ENCODE measurements at places on chromosomes 12 and 14.

GRCh38 chr14:50542941-50543418 is 10.6 kb upstream of the MAP4K5 start:
- DNase-seq = peak; percentile 61

DNA sequence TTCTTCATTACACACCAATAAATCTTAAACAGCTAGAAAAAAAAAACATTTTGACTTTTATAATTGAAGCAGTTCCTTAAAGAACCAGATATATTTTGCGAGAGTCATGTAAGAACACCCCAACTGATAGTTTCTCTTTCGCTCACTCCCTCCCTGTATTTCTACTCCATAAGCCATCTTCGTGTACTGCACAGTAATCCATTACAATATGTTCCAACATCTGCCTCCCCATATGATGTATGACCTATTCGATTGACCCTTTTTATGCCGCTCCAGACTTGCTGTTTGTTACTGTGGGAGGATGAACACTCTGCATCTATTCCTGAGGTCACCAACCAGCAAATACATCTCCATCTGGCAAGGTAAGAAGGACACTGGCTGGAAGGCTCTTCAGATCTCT is 331.7 kb downstream of the SOX5 start:
- no peak for DNase-seq

GRCh38 chr14:63045612-63046320 is 508 bp upstream of the KCNH5 start:
- peak; percentile 29 for DNase-seq

GRCh38 chr12:54038871-54039414 is 6.1 kb downstream of the HOXC5 start:
- DNase-seq = no peak

DNA sequence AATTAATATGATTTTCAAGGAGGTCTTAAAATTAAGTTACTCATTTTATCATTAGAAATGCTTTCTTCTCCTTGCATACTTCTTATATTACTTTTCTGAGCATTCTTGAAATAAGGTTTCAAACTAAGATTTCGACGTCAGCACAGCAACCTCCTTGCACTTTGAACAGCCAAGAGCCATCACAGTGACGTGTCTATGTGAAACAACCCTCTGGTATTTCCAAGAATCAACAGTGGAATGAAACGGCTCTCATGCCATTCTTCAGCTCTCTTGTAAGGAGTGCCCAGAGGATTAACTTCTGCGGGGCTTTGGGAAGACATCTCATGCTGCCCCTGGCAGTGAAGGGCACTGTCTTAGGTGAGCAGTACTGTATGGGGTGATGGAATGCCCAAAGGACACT is 109.2 kb downstream of the EFCAB11 start:
- DNase-seq = peak; percentile 92

DNA sequence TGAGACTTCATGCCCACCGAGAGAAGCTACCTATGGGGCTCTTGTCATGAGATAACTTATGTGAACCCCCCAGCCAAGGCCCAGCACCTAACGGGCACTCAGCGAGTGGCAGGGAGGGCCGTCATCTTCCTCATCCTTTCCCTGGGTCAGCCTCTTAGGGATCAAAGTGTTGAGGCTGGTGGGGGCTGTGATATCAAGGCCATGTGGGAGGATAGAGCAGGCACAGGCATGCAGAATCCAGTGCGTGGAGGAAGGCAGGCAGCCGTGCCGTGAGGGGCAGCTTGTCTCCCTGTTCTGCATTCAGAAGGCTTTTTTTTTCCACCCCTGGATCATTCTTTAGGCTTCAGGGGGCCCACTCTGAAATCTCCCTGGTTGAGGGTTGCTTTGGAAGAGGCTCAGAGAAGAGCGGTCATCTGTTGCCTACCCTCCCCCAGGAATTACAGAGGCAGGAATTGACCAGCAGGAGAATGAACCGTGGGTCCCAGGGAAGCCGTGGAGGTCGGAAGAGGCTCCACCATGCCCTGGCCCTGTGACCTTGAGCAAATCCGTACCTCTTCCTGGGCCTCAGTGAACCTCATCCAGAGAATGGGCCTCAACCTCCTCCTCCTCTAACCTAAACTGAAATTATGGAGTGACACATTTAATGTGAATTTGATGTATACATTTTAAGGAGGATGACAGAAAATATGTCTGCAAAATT is 62.8 kb downstream of the BEGAIN start:
- no peak for DNase-seq

DNA sequence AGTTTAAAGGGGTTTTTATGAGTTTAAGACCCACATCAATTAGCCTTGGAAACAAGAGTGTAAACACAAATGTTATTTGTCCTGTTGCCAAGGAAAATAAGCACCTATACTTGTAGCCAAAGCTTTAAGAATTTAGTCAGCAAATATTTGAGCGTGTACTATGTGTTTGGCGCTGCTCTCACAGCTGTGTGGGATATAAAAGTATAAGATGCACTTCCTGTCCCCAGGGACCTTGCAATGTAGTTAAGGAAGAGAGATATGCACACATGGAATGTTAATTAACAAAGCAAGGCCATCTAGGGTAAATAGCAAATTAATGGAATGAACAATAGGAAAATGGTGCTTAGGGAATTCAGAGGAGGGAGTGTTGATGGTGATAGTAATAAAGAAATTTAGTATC is 134.9 kb upstream of the SRRM4 start:
- DNase-seq = no peak

DNA sequence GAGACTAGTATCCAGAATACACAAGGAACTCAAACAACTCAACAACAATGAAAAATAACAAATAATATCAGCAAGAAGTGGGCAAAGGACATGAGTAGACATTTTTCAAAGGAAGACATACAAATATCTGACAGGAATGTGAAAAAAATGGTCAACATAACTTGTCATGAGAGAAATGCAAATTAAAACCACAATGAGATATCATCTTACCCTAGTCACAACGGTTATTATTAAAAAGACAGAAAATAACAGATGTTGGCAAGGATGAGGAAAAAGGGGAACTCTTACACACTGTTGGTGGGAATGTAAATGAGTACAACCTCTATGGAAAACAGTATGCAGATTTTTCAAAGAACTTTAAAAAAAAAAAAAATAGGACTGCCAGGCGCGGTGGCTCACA is 20.4 kb downstream of the VWF start:
- DNase-seq = peak; percentile 55

GRCh38 chr14:35368139-35368460 is 36.4 kb downstream of the NFKBIA start:
- no peak for DNase-seq

DNA sequence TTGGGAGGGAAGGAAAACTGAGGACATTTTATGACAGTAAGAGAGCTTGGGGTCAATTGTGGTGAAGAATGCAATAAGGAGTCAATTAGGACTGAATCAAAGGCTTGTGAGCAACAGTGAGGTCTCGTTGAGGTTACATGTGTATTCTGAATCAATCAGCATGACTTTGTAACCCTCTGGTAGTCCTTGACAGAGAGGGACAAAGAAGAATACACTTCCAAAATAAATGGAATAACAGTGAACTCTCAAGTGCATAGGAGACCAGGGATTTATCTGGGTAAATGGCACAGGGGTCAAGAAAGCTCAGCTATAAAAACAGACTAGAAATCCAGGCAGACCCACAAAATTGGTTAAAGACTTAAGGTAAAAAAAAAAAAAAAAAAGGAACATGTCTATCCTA is 85.1 kb upstream of the NAV3 start:
- DNase-seq = no peak

- peak; percentile 76 for DNase-seq
Observed at GRCh38 chr14:103334644-103335622, 896 bp downstream of the EIF5 start.

- no peak for DNase-seq
Observed at GRCh38 chr12:110234755-110235154, 46.3 kb upstream of the ATP2A2 start.

- peak; percentile 80 for DNase-seq
Observed at GRCh38 chr12:72272091-72272661, at the start of gene TRHDE. TRHDE (plus strand) TSS chr12:72272370; CDS start chr12:72272644, 274 bp downstream.

GRCh38 chr12:49556391-49557186 is 11.4 kb downstream of the MCRS1 start:
- no peak for DNase-seq

- no peak for DNase-seq
Observed at GRCh38 chr12:78891646-78892353, 27.2 kb downstream of the SYT1 start.

- no peak for DNase-seq
Observed at GRCh38 chr12:52056801-52057637, 5.8 kb downstream of the NR4A1 start.

DNA sequence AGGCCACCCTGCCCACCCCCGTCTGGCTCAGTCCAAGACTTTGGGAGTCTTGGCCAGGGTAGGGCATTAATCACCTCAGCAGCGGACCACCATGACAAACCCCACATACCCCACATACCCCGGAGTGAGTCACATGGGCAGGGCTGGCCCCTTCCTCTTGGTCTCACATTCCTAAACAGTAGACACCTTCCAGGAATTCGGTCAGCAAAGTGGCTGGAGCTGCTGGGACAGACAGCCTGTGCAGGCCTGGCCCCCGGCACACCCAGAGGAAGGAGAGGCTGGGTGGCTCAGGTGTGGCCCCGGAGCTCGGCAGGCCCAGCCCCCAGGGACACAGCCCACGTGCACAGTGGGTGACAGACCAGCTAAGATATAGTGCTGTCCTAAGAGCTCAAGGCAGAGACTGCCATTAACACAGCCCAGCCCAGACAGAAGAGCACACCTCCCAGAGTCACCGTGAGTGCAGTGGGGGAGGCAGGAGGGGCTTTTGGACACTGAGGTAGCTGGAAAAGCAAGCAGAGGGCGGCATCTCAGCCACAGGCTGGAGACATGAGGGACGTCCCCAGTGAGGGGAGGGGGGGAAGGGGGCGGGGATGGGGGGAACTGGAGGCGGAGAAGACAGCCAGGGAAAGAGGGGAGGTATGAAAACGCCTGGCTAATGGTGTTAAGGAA is 24.0 kb downstream of the CCDC85C start:
- peak; percentile 88 for DNase-seq

DNA sequence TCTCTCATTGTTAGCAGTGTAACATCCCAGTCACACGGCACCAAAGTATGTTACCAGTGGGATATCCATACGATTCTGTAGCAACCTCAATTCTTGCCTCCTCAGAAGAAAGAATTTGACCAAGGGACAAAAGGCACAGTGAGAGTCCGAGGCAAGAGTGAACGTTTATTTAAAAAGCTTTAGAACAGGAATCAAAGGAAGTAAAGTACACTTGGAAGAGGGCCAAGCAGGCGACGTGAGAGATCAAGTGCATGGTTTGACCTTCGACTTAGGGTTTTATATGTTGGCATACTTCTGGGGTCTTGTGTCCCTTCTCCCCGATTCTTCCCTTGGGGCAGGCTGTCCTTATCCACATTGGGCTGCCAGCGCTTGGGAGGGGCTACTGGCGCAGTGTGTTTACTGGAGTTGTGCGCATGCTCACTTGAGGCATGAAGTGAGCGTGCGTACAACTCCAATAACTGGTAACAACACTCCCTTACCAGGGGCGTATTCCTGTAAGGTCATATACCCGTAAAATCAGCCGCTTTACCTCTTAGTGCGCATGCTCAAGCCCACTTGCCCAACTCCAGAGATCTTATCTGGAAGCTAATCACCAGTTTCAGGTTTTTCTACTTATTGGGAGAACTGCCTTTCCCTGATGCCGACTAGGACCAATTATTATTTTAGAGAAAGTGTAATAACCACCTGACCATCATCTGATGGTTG is 71.7 kb downstream of the FAR2 start:
- DNase-seq = no peak

DNA sequence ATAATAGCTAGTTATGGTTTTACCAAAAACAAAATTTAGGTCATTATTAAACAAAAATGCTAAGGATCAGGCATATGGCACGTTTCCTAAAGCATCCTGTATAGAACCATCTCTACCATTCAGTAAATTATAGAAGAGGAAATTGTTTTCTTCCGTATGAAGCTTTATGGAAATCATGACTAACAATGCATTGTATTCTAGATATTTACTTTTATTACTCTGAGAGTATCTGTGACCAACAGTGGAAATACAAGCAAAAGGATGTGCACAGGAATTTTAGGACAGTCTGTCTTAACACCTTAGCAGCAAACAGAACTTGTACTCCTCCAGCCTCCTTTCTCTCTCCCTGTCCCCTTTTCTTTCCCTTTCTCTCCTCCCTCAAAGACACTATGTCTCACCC is 7.1 kb downstream of the DENND5B start:
- DNase-seq = no peak

- DNase-seq = no peak
Observed at GRCh38 chr12:47734725-47735480, 9.6 kb upstream of the ENDOU start.

- DNase-seq = no peak
Observed at GRCh38 chr12:45928309-45928708, 62.1 kb downstream of the SCAF11 start.

GRCh38 chr12:106681210-106681609 is 93.3 kb upstream of the RIC8B start:
- no peak for DNase-seq

DNA sequence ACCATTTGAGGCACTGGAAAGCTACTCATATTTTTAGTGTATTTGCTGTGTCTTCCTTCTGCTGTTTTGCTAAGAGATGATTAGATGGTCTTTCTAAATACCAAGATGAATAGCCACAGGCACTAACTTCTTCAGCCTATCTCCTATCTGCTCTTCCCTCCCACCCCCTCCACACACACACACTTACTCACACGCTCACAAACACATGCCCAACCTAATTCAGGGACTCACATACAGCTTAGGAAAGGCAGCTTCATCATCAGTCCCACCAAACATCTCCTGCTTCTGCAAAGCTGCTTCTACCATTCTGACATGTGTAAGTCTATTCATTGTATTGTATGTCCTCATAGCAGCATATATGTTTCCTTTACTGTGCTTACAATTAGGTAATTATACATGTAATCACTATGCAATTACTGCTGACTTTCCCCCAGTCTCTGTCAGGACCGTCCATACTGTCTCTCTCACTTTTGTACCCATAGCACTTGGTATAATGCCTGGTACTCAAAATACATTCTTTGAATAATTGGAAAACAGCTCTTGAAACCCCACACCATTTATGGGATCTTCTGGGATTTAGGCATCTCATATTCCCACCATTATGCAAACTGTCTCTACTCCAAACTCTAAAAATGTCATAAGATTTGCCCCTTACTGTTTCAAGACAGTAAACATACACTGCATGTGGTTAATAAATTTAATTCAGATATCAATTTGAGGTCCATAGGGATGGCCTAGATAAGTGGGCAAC is 83.3 kb upstream of the HIF1A start:
- DNase-seq = peak; percentile 81

- DNase-seq = peak; percentile 93
Observed at GRCh38 chr12:105084251-105085250, at the start of gene ALDH1L2. ALDH1L2 (minus strand) TSS chr12:105084458; CDS start chr12:105084436, 22 bp downstream.

DNA sequence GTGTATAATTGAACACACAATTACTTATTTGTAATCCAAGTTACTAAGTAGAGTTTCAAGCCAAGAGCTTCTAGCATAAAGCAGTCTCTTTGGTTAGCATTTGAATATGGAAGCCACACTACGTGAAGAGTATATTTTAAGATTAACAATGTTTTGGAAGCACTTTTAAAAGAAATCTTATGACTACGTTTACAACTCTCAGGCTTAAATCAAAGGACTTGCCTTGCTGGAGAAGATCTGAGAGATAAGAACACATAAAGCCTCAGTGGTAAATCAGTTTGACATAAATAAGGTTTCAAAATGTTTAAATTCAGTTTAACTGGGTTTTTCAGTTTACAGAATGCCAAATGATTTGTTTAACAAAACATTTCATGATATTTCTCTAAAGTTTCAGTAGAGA is 161.9 kb upstream of the PDE3A start:
- DNase-seq = no peak

Measured in EH (cell line).